ENCODE measurements at places on chromosomes 13 and 19. TPM values are rescaled to one million over a fixed set of nuclear protein-coding genes. Genes with fewer than 3 reads are reported as not detected.

DNA sequence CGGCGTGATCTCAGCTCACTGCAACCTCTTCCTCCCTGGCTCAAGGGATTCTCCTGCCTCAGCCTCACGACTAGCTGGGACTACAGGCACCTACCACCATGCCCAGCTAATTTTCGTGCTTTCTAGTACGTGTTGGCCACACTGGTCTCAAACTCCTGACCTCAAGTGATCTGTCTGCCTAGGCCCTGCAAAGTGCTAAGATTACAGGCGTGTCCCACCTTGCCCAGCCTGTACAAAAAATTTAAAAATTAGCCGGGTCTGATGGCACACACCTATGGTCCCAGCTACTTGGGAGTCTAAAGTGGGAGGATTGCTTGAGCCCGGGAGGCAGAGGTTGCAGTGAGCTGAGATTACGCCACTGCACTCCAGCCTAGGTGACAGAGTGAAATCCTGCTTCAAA, 4.7 kb upstream of the MEX3D start:
- DNase-seq: no peak

DNA sequence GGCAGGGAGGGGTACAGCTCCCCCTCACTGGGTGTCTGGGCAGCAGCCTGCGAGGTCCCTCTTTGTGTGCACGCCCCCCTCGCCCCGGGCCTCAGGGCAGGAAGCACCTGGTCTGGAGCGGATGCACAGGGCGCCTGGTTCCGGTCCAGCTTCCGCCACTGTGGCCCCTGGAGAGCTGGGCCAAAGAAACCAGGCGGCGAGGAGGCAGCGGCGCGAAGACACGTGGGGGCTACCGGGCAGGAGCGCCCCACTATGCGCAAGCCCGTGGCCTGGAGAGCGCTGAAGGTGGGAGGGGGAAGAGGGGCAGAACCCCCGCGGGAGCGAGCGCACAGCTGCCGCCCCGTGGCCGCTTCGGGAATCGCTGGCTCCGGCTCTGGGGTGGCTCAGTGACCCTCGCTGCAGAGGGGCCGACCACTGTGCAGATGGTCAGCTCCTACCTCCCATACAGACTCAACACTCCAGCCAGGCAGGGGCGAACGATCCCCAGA, 1.7 kb upstream of the LYL1 start:
- DNase-seq: peak; percentile 96

DNA sequence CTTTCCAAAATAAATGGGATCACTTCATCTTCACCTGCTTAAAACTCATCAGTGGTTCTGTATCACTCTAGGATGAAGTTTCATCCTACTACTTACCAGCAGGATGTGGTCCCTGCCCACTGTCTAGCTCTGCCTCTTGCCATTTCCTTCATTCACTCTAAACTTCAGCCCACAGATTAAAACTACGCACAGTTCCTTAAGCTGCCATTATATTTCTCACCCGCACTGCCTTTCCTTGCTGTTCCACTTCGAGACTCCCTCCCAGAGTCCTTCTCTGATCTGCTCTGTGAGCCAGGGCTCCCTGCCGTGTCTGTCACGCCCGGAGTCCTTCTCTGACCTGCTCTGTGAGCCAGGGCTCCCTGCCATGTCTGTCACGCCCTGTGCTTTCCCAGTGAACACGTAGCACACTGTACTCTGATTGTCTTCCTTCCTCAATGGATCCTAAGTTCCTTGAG, 52.0 kb upstream of the NPAS1 start:
- DNase-seq: no peak

- no peak for DNase-seq
These were observed 359.1 kb downstream of the FGF14 start for GRCh38 chr13:102042746-102043145.

DNA sequence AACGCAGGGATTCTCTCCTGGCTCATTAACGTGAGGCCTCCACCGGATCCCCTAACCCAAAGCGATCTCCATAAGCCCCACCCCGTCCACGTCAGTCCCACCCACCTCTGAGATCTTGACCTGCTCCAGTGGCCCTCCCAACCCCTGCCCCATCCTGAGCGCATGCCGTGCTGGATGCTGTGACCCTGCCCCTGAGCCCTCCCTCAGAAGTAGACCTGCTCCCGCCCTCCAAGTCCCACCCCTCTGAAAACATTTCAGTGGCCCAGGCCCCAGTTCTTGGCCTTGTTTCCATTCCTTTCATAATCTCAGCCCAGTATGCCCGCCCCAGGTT, 19.9 kb downstream of the LMTK3 start:
- DNase-seq: no peak

GRCh38 chr13:99273128-99273527, 14.9 kb upstream of the GPR18 start:
- no peak for DNase-seq

DNA sequence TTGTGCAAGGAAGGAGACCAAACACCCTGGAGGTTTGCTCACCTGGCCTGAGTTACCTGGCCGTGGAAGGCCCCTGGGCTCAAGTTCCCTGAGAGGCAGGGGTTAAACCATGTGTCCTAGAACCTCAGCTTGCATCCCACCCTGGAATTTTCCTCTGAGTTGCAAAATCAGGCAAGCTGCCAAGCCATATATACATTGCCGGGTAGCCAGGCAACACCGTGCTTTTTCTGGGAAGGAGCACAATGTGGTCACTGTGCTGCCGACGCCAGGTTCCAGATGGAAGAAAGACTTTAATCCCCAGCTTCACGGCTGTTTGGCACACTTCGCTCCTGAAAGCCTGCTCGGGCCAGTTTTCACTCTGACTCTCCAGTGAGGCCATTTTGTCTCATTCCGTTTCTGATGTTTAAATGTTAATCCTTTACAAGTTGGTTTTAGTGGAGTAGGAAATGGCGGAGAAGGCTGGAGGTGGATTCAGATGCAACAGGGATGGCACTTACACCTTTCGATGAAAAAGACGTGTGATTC, 60.1 kb upstream of the PEG3 start:
- DNase-seq: no peak

LGALS4 gene
- 1.3 TPM for total RNA-seq

SPACA4 gene
- total RNA-seq: not detected
